ENCODE measurements at places on chromosomes 7 and 10.

- no peak for DNase-seq
These were observed 126.5 kb upstream of the JCAD start for GRCh38 chr10:30185916-30186315.

- DNase-seq, result no peak
These were observed 13.6 kb downstream of the OPTN start for GRCh38 chr10:13113544-13113943.

- DNase-seq, result peak; percentile 11
These were observed 737 bp downstream of the CABCOCO1 start for GRCh38 chr10:61663466-61663865.

GRCh38 chr10:96842896-96843723, 11.0 kb downstream of the LCOR start:
- DNase-seq, result no peak

DNA sequence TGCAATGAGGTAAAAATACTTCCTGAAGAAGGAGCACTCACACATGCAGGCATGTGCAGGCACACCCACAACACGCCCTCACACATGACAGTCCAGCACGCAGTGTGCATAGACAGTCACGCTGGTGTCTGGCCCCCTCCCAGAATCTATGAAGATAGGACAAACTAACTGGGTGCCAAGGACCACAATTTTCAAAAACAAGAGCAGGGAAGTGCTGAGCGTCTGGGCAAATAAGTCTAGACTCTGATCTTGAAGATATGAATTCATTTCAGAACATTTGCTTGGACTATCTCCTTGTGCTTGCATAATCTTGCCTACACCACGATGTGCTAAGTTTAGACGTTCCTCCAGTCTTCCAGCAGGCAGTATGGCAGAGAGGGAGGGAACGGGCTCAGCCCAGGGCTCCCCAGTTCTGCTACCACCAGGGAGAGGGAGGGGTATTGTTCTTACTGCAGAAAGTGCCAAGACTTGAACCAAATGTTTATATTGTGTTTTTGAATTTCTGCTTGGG, 276.5 kb upstream of the KLF6 start:
- DNase-seq, result peak; percentile 23

- no peak for DNase-seq
These were observed 117.4 kb downstream of the MAPK8 start for GRCh38 chr10:48423884-48424283.

DNA sequence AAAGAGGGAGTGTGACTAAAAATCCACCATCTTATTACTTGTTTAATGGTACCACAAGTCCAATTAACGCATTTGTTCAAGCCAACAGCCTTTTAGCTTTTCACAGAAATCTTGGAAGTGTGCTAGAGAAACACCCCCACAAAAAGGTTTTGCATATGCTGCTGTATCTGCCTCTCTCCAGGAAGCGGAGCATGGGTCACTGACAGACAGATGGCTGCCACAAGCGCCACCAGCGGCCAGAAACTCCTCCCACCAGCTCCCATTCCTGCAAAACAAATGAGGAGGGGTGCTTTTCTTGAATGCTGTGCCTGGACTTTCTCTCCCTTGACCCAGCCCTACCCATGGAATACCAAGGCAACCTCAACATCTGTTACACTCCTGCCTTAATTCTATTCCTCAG, 176.3 kb upstream of the LRGUK start:
- no peak for DNase-seq

GRCh38 chr10:48476279-48476982, 128.4 kb downstream of the ARHGAP22 start:
- DNase-seq, result peak; percentile 75

- DNase-seq, result no peak
These were observed 276.9 kb downstream of the DNAJB6 start for GRCh38 chr7:157613575-157614322.

GRCh38 chr10:132446661-132447445, 49.9 kb downstream of the PWWP2B start:
- peak; percentile 95 for DNase-seq
